ENCODE measurements at places on chromosomes 1 and 21.

- DNase-seq = no peak
Measured at GRCh38 chr1:182680901-182681567, 3.4 kb downstream of the RGS8 start.

- DNase-seq = peak; percentile 66
Measured at GRCh38 chr21:17612565-17613241, at the start of gene BTG3. TSS of gene BTG3 (minus strand) at chr21:17612901. CDS start at chr21:17609144, 3,757 bp downstream.

GRCh38 chr1:94731891-94732290 lies 88.3 kb upstream of the SLC44A3 start:
- no peak for DNase-seq

DNA sequence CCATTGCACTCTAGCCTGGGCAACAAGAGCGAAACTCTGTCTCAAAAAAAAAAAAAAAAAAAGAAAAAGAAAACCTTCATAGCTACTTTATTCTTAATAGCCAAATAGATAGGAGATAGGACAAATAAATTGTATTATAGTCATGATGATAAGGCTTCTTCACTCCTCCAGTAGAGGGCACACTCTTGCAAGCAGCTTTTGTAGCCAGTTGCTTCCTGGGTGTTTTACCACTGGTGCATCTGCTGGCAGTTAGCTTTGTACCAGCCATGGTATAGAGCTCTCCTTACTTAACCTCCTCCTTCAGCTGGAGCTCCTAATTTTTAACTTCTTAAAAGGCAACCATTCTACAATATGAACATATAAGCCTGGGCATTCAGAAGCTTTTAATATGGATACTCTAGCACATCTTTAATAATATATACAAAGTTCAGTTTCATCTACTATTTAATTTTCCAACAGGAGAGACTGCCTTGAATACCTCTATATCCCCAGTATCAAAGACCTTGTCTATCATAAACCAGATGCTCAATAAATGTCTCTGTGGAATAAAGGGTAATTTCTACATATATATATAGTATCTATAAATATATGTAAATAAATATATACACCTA lies 35.8 kb downstream of the EVI5 start:
- DNase-seq = no peak

DNA sequence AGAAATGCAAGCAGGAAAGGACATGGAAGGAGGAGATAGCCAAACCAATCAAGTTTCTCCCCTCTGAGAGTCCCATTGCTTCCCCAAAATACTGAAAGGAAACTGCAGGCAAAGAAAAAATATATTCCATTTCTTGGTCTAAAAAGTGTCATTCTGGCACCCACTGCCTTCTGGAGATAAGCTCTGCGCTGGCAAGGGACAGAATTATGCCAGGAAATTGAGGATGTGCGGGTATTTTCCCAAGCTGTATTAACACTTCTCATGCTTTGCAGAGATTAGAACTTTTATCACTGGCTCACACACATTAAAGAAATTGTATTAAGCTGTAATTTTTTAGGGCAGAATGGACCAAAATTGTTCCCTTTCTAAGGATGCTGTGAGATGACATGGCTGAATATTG lies 381.2 kb upstream of the DUSP10 start:
- DNase-seq = no peak

DNA sequence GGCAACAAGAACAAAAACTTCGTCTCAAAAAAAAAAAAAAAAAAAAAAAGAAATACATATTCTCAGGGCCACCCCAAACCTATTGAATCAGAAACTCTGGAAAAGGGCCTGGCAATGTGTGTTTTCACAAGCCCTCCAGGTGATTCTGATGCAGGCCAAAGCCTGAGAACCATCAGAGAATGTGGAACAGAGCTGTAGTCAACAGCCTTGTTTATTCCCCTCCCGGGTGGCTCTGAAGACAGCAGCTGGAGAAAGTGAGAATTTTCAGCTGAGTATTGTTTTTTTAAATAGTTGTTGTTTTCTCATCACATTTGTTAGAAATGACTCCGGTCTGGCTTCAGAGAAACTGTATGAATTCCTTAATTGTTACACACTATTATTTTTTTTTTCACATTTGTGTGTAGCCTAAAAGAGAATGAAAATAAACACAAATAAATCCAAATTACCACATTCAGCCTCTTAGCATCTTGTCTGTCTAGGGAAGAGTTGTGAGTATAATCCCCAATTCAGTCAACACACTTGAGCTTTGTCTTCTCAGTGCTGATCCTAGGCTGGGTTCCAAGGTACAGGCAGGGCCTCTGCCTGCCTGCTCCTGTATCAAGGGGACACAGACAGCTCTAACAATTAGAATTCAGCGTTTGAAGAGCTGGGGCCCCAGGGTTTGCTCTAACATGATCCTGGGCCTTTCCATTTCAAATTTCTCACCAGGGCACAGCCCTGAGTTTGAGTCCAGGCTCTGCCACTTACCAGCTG lies 6.6 kb upstream of the AZIN2 start:
- no peak for DNase-seq

GRCh38 chr1:80593197-80593596 lies 1207.5 kb upstream of the ADGRL2 start:
- no peak for DNase-seq

- no peak for DNase-seq
Measured at GRCh38 chr1:206924592-206925105, 2.9 kb upstream of the FCMR start.

DNA sequence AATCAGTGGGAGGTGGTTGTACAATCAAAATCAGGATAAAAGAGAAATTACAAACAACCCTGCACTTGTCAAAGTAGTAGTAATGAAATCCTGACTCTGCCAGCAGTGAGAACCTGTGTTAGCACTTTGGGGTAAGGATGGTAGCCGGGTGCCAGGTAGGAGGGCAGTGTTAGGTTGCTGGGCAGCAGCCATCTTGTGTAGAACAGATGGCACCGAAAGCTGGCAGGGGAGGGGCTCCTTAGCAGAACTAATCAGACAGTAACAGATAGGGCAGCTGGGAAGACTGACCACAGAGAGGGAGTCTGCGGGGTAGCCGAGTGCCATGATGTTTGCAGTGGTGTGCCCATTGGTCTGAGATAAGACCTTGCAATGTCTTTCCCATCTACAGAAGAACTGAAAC lies 137.3 kb downstream of the SDCCAG8 start:
- DNase-seq = no peak

DNA sequence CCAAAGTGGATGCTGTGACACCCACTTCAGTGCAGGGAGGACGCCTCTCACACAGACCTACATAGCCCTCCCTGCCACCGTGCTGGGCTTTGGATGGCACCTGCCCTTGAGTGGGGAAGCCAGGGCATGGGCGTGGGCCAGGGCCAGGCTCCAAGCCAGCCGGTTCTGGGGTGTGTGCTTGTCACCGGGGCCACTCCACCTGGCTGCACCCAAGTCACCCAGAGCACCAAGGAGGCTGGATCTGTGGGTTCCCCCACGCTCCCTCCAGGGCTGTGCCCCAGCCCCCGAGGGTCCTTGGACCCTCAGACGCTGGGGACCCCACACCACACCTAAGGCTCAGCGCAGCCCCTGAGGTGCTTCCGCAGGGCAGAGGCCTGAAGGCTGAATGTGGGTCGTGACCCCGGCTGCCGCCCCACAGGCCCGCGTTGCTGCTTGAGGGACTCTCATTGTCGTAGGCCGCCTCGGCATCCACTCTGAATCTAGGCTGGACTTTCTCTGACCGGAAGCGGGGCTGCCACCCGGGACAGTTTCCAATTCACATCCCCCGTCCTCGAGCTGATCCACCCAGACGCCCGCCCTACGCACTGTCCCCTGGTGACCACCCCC lies 1.5 kb downstream of the MXRA8 start:
- no peak for DNase-seq

DNA sequence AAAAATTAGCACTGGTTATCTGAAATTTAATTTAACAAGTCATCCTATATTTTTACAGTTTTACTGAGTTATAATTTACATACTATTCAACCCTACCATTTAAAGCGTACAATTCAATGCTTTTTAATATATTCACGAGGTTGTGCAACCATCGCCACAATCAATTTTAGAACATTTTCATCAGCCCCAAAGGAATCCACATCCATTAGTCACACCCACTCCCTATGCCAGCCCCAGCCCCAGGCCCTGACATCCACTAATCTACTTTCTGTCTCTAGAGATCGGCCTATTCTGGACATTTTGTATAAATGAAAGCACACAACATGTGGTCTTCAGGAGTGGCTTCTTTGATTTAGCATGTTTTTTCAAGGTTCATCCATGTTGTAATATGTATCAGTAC lies 134.7 kb downstream of the PSMG1 start:
- no peak for DNase-seq

DNA sequence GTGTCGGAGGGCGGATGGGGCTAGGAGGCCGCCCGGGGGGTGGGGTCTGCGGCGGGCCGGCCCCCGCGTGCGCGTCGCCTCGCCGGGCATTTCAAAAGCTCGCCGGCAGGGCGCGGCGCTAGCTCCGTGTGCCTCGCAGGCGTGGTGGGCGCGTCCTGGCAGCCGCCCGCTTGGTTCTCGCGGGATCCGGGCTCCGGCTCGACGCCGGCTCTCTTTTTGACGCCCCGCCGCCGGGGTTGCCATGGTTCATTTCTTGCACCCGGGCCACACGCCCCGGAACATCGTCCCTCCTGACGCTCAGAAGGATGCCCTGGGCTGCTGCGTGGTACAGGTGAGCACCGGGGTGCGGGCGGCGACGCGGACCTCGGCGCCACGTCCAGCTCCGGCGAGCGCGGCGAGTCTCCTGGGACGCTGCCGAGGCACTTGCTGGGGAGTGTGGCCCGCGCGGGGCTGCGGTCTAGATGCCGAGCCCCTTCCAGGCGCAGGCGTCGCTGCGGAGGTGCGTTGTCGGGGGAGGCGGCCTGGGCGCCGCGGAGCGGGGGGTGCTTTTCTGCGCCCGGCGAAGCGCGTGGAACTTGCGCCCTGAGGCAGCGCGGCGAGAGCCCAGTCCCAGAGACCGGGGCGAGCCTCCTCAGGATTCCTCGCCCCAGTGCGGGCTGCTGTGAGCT lies at the start of gene ZYG11A:
Gene ZYG11A, plus strand, starts transcription at position 118 of the 668 bp plus-strand sequence. Its CDS starts 124 bp downstream, at position 242.
- peak; percentile 47 for DNase-seq

- no peak for DNase-seq
Measured at GRCh38 chr1:4937876-4938534, 283.6 kb downstream of the AJAP1 start.

DNA sequence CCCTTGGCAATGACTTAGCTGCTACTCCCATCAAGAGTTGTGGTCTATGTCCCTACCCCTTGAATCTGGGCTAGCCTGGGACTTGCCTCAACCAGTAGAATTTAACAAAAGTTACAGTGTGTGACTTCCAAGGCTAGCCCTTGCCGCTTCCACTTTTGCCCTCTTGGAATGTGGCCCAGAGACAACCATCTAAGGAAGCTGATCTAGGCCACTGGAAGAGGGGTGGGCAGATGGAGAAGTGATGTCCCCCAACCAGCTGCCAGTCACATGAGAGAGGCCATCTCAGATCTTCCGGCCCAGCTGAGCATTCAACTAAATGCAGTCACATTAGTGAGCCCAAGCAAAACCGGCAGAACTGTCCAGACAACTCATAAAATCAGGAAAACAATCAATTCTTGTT lies 115.1 kb downstream of the TOMM20 start:
- DNase-seq = no peak
